ENCODE measurements at places on chromosomes 12 and 14.

DNA sequence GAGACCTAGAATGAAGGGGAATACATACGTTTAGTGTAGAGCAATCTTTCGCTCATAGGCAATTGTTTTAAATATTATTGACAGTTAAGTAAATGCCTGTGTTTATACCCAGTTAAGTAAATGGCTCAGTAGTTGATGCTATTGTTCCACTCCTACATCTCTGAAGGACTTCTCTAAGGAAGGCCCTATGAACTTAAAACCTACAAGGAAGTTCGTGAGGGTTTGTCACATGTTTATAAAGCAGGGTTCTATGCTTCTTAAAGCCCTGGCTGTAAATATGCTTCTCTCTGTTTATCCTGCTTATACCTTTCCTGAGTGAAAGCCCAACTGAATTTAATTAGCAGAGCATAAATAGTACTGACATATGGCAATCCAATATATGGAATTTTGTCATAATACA lies 282.1 kb upstream of the NPAS3 start:
- no peak for DNase-seq

DNA sequence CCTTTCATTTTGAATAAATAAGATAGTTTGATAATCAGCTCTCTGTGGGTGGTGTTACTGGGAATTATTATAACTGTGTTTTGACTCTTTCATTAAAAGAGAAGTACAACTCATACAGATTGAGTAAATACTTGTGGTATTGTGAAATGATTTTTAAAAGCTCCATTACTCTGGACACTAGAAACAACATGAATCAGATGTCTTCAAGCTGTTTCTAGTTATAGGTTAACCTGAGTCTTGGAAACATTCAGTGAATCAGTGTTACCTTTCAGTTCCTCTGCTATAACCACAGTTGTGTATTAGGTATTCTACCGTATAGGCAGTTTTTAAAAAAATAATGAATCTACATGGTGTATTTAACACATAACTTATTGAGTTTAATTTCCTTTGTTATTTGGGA lies 128.4 kb upstream of the SSTR1 start:
- no peak for DNase-seq

DNA sequence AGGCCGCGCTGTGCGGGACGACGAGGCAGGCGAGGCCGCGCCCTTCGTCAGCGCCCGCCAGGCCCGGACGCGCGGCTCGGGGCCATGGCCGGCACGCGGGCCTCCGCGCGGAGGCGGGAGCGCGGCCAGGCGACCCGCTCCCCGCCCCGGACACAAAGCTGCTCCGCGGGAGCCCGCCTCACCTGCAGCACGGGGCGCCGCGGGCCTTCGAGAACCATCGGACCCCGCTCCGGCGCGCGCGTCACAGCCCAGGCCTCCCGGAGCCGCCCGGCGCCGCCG lies 342 bp downstream of the DICER1 start:
- no peak for DNase-seq

GRCh38 chr12:104740668-104741067 lies 217.4 kb downstream of the SLC41A2 start:
- peak; percentile 37 for DNase-seq

DNA sequence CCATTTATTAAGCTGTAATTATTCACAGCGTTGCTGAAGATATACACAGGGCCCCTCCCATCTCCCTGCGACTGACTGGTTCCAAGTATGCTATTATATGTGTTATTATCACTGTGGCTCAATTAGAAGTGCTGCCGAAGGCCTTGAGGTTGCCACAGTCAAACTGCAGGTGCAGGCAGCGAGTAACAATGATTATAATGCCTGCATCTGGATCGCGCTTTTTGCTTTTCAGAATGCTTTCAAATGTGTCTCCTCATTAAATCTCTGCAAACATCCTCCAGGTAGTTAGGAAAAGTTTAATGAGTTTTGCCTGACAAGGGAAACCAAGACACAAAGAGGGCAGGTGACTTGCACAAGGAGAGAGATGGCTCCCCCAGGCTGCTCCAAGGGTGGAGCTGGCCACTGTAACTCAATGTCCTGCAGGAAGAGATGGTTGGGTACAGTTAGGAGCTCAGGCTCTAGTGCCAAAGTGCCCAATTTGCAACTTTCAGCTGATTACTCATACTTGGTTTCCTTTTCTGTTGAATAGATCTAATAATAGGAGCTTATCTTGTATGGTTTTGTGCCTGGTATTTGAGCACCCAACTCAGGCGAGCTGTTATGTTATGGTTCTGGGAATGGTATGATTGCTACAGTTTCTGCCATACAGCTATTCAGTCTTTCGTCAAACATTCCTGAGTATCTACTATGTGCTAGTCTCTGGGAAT lies 1.7 kb upstream of the SYNE3 start:
- no peak for DNase-seq

DNA sequence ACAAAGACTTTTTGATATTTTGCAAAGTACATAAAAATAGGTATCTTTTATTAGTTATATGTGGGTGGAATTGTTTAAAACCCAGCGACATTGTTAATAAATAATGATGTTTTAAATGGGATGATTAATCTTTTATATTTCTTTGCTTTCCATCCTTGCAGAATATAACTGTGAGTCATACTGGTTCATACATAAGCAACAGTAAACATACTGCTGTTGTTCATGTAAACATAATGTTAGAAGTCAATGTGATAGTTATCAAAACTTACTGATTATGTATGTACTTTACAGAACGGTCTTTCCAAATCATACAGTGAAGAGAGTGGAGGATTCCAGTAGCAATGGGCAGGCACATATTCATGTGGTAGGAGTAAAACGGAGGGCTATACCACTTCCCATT lies 119.8 kb downstream of the ARID2 start:
- DNase-seq, result no peak

DNA sequence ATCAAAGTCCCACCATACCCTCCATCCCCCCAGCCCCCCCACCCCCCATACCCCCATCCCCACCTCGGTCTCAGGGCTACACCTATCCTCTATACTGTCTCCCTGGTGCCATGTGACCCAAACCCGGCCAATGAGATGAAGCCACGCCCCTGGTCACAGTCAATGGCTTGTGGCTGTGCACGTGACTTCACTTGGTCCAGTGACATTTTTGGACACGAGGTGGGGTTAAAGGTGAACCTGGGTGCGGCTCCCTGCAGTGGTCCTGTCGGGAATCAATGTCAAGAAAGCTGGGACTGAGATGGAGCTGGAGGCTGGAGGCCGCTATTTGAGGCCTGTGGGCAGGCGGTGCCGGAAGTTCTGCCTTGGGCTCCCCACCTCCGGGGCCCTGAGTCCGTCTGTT lies 100.7 kb upstream of the MAP1LC3B2 start:
- no peak for DNase-seq

DNA sequence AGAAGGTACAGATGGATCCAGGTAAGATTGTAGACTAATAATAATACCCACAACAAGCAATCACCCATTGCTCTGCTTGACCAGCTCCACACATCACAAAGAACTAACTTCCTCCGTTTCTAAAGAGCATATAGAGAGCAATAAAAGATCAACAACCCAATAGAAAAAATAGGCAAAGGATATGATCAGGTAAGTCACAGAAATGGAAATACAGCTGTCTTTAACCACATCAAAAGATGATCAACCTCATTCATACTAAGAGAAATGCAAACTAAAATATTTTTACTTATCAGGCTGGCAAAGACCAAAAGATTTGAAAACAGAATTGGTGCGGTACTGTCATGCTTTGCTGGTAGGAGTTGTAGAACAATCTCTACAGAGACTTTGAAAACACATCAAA lies 8.9 kb downstream of the C2CD5 start:
- no peak for DNase-seq

- peak; percentile 34 for DNase-seq
Measured at GRCh38 chr12:12616512-12617310, 5.0 kb downstream of the CREBL2 start.

DNA sequence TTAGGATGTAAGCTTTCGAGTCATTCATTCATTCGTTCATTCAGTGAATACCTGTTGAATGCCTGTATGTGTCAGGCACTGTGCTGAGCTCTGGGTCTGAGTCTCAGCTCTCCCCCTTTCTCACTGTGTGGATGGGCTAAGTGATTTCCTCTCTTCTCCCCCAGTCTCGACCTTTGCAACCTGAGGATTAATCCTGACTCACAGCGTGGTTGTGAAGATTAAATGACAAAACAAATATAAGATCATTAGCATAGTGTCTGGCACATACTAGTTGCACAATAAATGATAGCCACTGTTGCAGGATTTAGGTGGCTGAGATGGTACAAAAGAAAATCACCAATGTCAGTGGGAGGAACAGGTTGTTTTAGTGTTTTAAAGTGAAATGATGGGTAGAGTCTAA lies 136.7 kb downstream of the GPR135 start:
- no peak for DNase-seq

- no peak for DNase-seq
Measured at GRCh38 chr14:100669468-100669867, 57.2 kb upstream of the DLK1 start.

DNA sequence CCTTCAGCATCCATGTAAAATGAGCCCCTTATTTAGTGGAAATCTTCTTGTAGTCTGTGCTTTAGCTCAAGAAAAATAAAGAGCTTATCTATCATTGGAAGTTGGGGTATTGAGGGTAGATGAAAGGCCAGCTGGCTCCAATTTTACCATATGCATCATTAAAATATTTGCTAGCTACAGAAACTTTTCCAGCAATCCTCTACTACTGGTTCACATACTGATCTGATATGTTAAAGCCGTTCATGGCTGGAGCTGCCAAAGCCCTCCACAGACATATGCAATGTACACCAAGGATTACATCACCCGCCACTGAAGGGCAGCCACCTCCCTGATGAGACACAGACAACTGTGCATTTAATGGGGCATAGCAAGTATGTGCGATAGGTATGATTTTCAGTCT lies 1205.3 kb downstream of the GALC start:
- DNase-seq, result no peak

- no peak for DNase-seq
Measured at GRCh38 chr12:78185109-78185508, 354.4 kb downstream of the NAV3 start.

GRCh38 chr12:94649349-94650142 lies 811 bp downstream of the TMCC3 start:
- peak; percentile 29 for DNase-seq

- DNase-seq, result no peak
Measured at GRCh38 chr12:21528953-21529352, 2.9 kb downstream of the SPX start.

DNA sequence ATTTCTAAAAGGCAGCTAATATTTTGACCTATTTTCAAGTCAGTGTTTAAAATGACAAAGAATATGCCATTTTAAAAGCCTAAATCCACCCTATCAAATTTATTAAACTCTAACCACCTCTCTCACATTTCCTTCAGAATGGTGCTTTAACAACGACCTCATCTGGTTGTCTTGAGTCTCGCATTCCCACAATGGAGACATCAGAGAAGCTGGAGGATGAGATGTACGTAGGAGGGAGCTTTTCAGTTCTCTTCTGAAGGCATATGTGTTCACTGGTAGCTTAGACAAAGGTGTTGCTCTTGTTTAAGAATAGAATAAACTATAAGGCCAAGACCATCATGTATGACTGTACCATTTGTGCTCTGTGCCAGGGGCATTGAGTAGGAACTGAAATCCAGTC lies 82.9 kb downstream of the BCL2L14 start:
- no peak for DNase-seq

GRCh38 chr12:49584591-49584990 lies 16.6 kb upstream of the MCRS1 start:
- DNase-seq, result no peak

GRCh38 chr14:103961928-103962578 lies 19.7 kb upstream of the RD3L start:
- DNase-seq, result no peak

GRCh38 chr14:23910876-23911210 lies 42.7 kb upstream of the DHRS4 start:
- no peak for DNase-seq

DNA sequence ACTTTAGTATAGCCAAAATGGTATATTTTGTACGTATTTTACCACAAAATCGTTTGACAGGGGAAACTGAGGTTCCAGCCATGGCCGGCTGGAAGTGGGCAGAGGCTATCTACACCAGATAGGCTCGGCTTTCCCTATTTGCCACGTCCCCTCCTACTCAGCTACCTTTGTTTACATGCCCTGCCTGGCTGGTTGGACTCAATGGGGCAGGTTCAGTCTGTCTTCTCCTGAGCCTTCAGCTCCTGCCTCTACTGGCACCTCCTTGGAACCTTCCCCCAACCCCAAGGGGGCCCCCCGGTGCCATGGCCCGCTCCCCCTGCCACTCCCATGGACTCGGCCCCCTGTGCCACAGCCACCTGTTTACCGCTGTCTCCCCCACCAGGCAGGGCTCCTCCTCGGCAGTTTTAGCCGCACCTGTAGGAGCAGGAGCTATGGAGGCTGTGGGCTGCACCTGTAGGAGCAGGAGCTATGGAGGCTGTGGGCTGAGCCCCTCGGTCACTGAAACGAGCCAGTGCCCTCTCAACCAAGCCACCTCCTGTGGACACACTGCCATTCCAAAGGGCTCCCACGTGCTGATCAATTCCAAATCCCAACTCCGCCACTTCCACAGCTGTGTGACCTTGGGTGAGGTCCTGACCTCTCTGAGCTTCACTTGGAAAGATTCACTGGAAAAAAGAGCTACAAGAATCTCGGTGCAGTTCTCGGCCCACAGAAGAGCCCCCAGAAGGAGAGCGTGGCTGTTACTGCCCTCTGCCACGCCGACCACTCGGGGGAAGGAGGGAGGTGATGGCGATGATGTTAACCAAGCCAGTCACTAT lies 62.2 kb downstream of the NCOR2 start:
- DNase-seq, result no peak

DNA sequence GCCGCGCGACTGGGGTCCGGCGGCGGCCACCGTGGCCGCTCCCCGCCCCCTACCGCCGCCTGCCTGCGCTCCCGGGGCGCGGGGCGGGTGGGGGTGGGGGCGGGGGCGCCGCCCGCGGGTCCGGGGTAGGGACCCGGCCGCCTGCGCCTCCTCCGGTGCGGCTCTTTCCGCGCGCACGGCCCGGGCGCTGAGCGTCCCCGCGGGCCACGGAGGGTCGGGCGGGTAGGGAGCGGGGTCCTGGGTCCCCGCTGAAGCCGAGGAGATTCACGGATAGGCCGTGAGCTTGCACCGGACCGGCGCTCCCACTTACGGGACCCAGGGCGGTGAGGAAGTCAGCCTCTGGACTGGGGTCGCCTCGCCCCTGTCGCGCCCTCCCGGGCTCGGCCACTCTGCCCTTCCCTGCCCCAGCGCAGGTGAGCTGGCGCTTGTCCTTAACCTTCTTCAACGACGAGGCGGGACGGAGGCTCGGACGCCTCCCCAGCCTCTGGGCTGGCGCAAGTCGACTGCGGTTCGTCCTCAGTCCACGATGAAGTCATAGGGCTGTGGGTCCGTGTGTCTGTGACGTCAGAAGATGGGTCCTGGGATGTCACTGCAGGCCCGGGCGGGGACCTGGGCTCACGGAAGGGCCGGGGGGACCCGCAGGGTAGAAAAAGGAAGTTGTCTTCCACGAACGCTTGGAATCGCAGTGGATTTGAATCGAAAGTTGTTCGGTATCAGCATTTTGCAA lies 514 bp downstream of the FBXO34 start:
- peak; percentile 78 for DNase-seq

DNA sequence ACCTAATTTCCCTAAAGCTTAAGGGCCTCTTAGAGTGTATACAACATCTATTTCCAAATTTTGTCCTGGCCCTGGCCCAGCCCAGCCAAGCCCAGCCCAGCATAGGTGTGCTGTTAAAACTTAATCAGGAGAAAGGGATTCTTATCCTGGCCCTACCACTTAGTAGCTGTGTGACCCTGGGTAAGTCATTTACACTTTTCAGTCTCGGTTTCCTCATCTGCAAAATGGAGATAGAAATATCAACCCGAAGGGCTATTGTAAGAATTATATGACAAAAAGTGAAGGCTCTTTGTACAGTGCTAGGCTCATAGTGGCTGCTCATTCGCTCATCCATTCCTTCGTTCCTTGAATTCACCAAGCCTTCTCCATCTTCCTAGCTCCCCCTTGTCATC lies 442 bp downstream of the ERG28 start:
- DNase-seq, result no peak
